Colonic mucosa (tissue), 4 donors: ENCODE measurements at places on chromosomes 5 and 9. TPM values are rescaled to one million over a fixed set of nuclear protein-coding genes. Genes with fewer than 3 reads are reported as not detected.

DNA sequence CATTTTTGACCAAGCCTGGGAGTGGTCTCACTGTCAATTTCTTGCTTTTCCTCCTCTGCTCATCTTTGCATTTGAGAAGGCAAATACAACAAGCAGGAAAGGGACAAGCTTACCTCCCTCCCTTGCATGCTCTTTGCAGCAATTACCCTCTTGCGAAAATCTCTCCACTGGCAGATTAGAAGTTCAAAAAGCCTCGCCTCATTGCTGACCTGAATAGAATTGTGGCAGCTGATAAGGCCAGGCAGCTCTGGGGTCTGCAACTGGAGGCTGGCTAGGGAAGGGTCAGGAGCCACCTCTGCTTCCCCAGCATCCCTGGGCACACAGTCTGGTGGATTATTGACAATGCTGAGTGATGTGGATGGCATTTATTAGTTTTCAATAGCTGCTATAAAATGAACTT, 362.3 kb upstream of the KIF2A start:
- H3K4me3 ChIP-seq: no peak overlapping the region
- H3K4me1 ChIP-seq: no peaks in the 10 kb centered on the region
- no peaks in the 10 kb centered on the region for H3K36me3 ChIP-seq
- DNase-seq: no peak

MAML1 gene
- total RNA-seq: 29.7 TPM

- H3K36me3 ChIP-seq: no peaks in the 10 kb centered on the region
- peak overlapping the region; percentile 65 for H3K4me3 ChIP-seq
- peak; percentile 79 for DNase-seq
- peak overlapping the region; percentile 79 for H3K27ac ChIP-seq
- no peaks in the 10 kb centered on the region for H3K27me3 ChIP-seq
- no peaks in the 10 kb centered on the region for H3K4me1 ChIP-seq
Measured at GRCh38 chr5:98769210-98769958, 4.1 kb upstream of the RGMB start.

DNA sequence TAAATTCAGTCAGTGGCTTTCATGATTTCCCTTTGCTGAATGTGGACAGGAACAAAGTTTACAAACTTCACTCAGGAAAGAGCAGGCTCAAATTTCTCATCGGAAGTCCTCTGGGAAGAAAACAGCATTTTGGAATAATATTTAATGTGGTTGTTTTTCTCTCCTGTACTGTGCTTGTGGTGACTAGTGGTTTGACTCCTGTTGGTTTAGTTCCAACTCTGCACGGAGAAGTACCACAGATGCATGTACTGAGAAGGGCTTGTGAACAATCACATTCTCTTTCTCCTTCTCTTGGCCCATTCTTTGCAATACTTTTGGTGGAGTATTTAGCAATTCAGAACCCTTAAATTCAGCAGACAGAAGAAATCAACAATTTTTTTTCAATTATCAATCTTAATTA, 13.3 kb downstream of the MPDZ start:
- no peak overlapping the region for H3K4me3 ChIP-seq
- H3K27me3 ChIP-seq: no peaks in the 10 kb centered on the region
- no peaks in the 10 kb centered on the region for H3K36me3 ChIP-seq
- no peak overlapping the region for H3K27ac ChIP-seq
- H3K4me1 ChIP-seq: no peaks in the 10 kb centered on the region

- no peaks in the 10 kb centered on the region for H3K4me1 ChIP-seq
- no peaks in the 10 kb centered on the region for H3K27me3 ChIP-seq
- DNase-seq: no peak
- no peaks in the 10 kb centered on the region for H3K36me3 ChIP-seq
- no peak overlapping the region for H3K27ac ChIP-seq
Measured at GRCh38 chr5:132019857-132020555, 8.5 kb upstream of the ACSL6 start.

GRCh38 chr9:135671591-135672041, 8.5 kb downstream of the LCN9 start:
- no peak overlapping the region for H3K27ac ChIP-seq
- no peak overlapping the region for H3K4me3 ChIP-seq
- DNase-seq: no peak

DNA sequence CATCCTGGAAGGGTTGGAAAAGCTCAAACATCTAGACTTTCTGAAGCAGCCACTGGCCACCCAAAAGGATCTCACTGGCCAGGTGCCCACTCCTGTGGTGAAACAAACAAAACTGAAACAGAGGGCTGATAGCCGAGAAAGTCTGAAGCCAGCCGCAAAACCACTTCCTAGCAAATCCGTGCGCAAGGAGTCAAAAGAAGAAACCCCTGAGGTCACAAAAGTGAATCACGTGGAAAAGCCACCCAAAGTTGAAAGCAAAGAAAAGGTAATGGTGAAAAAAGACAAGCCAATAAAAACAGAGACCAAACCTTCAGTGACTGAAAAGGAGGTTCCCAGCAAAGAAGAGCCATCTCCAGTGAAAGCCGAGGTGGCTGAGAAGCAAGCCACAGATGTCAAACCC, 87.6 kb downstream of the MAP1B start:
- no peaks in the 10 kb centered on the region for H3K27me3 ChIP-seq
- no peaks in the 10 kb centered on the region for H3K36me3 ChIP-seq
- H3K4me1 ChIP-seq: no peaks in the 10 kb centered on the region
- no peak overlapping the region for H3K27ac ChIP-seq
- H3K4me3 ChIP-seq: no peak overlapping the region

GABRA1 gene
- total RNA-seq: not detected

- H3K4me1 ChIP-seq: no peaks in the 10 kb centered on the region
- no peak overlapping the region for H3K27ac ChIP-seq
- DNase-seq: no peak
- H3K27me3 ChIP-seq: no peaks in the 10 kb centered on the region
- H3K4me3 ChIP-seq: no peak overlapping the region
- H3K36me3 ChIP-seq: no peaks in the 10 kb centered on the region
Measured at GRCh38 chr5:32780508-32780919, 69.4 kb downstream of the NPR3 start.

GRCh38 chr5:168847511-168848073, 268.4 kb upstream of the PANK3 start:
- no peaks in the 10 kb centered on the region for H3K27me3 ChIP-seq
- H3K4me1 ChIP-seq: no peaks in the 10 kb centered on the region
- no peaks in the 10 kb centered on the region for H3K36me3 ChIP-seq
- H3K27ac ChIP-seq: no peak overlapping the region
- H3K4me3 ChIP-seq: no peak overlapping the region

GRCh38 chr5:139859013-139859412, 63.4 kb downstream of the PSD2 start:
- no peaks in the 10 kb centered on the region for H3K36me3 ChIP-seq
- H3K27ac ChIP-seq: no peak overlapping the region
- no peaks in the 10 kb centered on the region for H3K27me3 ChIP-seq

- H3K4me1 ChIP-seq: no peaks in the 10 kb centered on the region
- no peak overlapping the region for H3K27ac ChIP-seq
- no peak for DNase-seq
- no peaks in the 10 kb centered on the region for H3K27me3 ChIP-seq
- no peak overlapping the region for H3K4me3 ChIP-seq
Measured at GRCh38 chr5:116454417-116454927, 120.2 kb downstream of the SEMA6A start.

DNA sequence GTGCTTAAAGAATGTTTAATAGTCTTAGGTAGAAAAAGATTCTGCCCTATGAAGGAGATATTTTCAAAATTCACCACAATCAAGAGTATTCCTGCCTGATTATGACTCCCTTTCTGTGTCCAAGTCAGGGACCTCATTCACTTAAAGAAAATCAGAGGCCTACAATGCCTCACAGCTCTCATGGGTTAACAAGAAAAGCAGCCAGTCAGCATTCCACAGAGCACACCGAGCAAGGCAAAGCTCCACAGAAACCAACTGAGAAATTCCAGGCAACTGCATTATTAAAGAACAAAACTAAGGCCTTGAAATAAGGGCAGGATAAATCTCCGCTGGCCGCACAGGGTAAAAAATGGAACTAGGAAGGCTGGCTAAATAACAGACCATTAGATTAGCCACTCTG, 161.1 kb downstream of the TARS1 start:
- H3K4me3 ChIP-seq: no peak overlapping the region
- no peaks in the 10 kb centered on the region for H3K36me3 ChIP-seq
- H3K27me3 ChIP-seq: no peaks in the 10 kb centered on the region
- no peak overlapping the region for H3K27ac ChIP-seq
- H3K4me1 ChIP-seq: no peaks in the 10 kb centered on the region

- no peaks in the 10 kb centered on the region for H3K36me3 ChIP-seq
- no peaks in the 10 kb centered on the region for H3K4me1 ChIP-seq
- H3K27ac ChIP-seq: no peak overlapping the region
Measured at GRCh38 chr9:99370376-99370775, 148.3 kb downstream of the SEC61B start.

DNA sequence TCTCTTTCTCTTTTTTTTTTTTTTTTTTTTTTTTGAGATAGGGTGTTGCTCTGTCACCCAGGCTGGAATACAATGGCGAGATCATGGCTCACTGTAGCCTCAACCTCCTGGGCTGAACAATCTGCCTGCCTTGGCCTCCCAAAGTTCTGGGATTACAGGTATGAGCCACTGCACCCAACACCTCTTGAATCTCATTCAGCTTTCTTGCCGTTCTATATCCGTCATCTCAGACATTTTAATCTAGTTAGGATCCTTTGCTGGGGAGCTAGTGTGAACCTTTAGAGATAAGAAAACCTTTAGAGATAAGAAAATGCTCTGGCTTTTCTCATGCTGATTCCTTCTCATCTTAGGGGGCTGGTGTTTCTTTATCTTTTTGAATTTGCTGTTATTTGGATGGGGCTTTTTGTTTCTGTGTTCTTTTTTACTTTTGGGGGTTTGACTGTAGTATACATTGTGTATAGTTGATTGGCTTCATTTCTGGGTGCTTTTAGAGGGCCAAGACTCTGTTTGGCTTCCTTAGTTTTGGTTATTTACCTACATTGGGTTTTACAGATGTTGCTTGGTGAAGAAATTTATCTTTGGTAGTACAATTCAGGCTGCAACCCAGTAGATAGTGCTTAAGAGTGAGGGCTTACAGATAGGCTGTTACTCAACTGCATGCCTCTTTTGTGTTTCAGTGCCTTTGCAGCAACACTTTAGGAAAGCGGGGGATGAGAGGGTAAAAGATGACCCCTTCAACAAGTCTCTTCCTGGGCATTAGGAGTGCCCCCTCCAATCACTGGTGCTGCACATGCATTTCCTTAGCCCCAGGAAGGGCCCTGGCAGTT, 41.9 kb upstream of the SLC36A1 start:
- no peak overlapping the region for H3K4me3 ChIP-seq
- H3K27ac ChIP-seq: no peak overlapping the region
- no peaks in the 10 kb centered on the region for H3K4me1 ChIP-seq
- no peaks in the 10 kb centered on the region for H3K27me3 ChIP-seq
- H3K36me3 ChIP-seq: no peaks in the 10 kb centered on the region

PCDH12 gene
- 1.1 TPM for total RNA-seq

LCN12 gene
- total RNA-seq: 8.6 TPM

GRCh38 chr9:121945849-121946248, 147.3 kb downstream of the TTLL11 start:
- H3K4me1 ChIP-seq: no peaks in the 10 kb centered on the region
- H3K4me3 ChIP-seq: no peak overlapping the region
- H3K27me3 ChIP-seq: no peaks in the 10 kb centered on the region

DNA sequence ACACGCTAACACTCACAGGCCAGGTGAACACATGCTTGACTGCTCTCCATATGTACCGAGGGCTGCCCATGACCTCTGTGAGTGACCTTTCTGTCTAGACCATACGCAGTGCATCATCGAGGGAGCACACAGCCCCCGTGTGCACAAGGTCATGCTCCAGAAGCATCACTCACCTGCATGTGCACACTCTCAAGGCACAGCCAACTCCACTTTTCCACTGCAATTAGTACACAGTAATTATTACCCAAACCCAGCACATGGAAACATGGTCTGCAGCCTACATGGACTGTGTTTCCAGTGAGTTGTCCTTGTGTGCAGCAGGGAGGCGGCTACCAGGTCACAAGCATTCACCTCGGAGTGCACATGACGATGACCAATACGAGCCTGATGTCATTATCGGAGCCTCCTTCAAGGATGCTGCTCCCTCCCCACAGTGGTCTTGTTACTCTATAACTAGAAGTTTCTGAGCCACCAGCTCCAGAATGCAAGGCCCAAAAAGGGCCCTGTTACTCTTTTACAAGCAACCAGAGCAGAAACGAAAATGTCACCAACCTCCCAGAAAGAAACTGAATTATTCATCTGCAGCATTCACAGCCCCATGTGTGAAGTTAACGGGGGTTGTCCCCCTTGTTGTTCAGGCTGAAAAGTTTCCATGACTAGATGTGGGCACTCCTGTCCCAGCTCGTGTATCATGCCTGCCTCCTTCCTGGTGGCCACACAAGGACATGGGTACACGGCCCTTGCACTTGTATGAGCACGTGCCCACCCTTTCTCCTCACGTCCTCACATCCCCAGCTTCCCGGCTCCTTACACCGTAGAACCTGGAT, 31.2 kb downstream of the SEMA4D start:
- H3K27ac ChIP-seq: no peak overlapping the region
- no peaks in the 10 kb centered on the region for H3K27me3 ChIP-seq
- no peaks in the 10 kb centered on the region for H3K4me1 ChIP-seq
- no peak overlapping the region for H3K4me3 ChIP-seq
- H3K36me3 ChIP-seq: no peaks in the 10 kb centered on the region

DNA sequence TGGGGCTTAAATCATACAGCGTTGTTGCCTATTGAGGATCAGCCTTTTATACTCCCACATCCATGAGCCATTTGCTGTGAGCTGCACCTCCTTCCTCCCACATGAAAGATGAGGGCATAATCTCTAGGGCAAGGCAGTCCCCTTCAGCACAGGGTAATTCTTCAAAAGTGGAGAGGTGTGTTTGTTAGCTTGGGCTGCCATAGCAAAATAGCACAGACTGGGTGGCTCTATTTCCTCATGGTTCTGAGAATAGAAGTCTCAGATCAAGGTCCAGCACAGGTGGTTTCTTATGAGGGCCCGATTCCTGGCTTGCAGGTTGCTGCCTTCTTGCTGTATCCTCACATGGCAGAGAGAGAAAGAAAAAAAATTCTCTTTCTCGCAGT, 121.8 kb upstream of the SLC12A2 start:
- no peak overlapping the region for H3K4me3 ChIP-seq
- peak overlapping the region; percentile 61 for H3K27ac ChIP-seq
- H3K27me3 ChIP-seq: no peaks in the 10 kb centered on the region
- peaks cover 12% of the 10 kb centered on the region for H3K4me1 ChIP-seq
- no peaks in the 10 kb centered on the region for H3K36me3 ChIP-seq

IGFBPL1 gene
- 1.3 TPM for total RNA-seq
